ENCODE measurements at places on chromosomes 2 and 18. TPM values are rescaled to one million over a fixed set of nuclear protein-coding genes. Genes with fewer than 3 reads are reported as not detected.

The CASP10 gene
- polyA plus RNA-seq = 16.5 TPM

The DES gene
- polyA plus RNA-seq = 31.3 TPM

The EFR3B gene
- polyA plus RNA-seq = 6.8 TPM

The GATA6 gene
- 53.3 TPM for polyA plus RNA-seq

The MC4R gene
- polyA plus RNA-seq = 0.75 TPM

- H3K4me1 ChIP-seq = no peaks in the 10 kb centered on the region
- no peaks in the 10 kb centered on the region for H3K36me3 ChIP-seq
- no peak overlapping the region for H3K4me3 ChIP-seq
- no peak overlapping the region for H3K27ac ChIP-seq
- peaks cover 67% of the 10 kb centered on the region for H3K27me3 ChIP-seq
Measured at GRCh38 chr2:240644859-240645301, 19.6 kb downstream of the GPR35 start.

GRCh38 chr2:174635776-174636404 lies 38.3 kb upstream of the WIPF1 start:
- H3K27ac ChIP-seq = no peak overlapping the region
- no peak for DNase-seq
- peaks cover 40% of the 10 kb centered on the region for H3K4me1 ChIP-seq
- H3K27me3 ChIP-seq = no peaks in the 10 kb centered on the region
- H3K36me3 ChIP-seq = no peaks in the 10 kb centered on the region

GRCh38 chr18:25646971-25647370 lies 295.0 kb upstream of the ZNF521 start:
- no peaks in the 10 kb centered on the region for H3K27me3 ChIP-seq
- DNase-seq = no peak
- no peak overlapping the region for H3K27ac ChIP-seq
- H3K4me3 ChIP-seq = no peak overlapping the region
- H3K4me1 ChIP-seq = no peaks in the 10 kb centered on the region

DNA sequence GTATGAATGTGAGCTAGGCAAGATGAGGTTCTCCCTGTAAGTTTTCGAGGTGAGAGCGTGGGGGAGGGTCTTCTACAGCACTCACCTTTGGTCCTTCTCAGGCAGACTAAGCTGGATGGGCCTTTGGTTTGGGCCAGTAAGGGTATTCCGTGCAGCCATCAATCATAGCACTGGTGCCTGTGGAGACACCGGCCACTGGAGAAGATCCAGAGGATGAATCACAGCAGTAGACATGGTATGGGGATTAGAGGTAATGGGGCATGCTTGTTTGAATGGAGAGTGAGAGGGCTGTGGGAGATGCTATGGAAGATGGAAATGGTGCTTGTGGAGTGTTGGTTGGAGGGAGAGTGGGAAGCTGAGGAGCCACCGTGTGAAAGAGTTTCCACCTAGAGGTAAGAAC lies 16.1 kb downstream of the MAPRE3 start:
- no peak for DNase-seq
- no peaks in the 10 kb centered on the region for H3K27me3 ChIP-seq
- H3K27ac ChIP-seq = no peak overlapping the region
- no peak overlapping the region for H3K4me3 ChIP-seq

DNA sequence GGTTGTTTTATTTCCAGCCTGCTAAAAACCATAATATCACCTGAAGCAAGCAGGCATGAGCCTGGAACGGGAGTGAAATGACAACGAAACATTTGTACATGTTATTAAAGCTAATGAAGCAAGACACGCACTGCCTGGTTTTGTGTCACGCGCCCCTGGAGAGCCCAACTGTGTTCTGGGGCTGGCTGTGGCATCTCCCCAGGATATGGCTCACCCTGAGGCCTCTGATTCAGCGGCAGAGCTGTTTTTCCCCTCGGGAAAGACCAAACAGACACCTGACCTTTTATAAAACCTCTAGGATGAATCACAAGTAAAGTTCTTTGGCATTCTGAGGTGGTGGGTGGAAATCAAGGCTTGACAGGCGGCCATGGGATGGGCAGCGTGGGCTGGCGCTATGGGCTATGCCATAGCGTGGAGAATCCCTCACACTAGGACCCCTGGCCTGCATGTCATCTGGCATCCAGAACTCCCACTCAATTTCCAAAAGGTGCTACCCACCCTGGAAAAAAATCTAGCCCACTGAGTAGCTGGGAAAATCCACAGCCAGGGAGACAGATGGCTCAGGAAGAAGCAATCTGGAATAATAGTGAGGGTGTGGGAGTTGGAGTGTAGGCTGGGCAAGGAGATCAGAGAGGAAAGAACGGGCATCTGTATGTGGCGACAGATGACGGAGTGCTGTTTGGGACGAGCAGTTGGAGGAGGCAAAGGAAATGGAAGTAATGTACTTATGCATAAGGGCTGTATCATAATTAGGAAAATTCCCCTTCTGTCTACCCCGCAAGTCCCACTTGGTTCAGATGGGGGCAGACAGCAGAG lies 262.0 kb downstream of the AFF3 start:
- no peaks in the 10 kb centered on the region for H3K27me3 ChIP-seq
- H3K36me3 ChIP-seq = no peaks in the 10 kb centered on the region
- DNase-seq = no peak
- H3K4me3 ChIP-seq = no peak overlapping the region
- H3K27ac ChIP-seq = no peak overlapping the region

DNA sequence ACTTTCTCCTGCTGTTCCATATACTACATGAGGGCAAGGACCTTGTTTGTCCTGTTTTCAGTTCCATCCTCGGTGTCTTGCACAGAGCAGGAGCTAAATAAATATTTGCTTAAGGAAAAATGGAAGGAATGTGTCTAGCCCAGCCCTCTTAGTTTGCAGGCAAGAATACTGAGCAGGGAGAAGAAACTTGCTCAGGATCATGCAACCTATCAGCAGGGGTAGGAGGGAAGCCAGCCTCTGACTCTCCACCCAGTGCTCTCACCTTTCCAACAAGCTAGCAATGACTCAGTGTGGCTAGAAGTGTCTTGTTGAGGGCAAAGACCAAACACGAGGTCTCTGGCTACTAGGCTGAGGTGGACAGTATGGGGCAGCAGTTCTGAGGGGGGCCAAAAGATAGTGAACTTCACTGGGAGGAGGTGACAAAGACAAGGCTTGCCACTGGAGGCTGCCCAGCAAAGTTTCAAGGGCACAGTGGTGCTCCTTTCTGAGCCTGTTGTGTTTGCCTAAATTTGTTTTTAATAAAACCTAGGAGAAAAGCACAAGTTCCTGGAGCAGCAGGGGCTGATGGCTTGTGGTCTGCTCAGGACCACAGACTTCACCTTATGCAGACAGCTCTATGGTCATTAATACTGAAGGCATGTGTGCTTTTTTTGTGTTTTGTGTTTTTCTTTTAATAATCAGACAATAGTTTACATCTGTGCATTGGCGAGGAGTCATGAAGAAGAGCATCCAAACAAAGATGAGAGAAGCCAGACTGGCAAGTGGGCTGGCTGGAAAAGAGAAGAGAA lies 49.1 kb upstream of the CTAGE1 start:
- H3K36me3 ChIP-seq = no peaks in the 10 kb centered on the region
- H3K4me1 ChIP-seq = peaks cover 37% of the 10 kb centered on the region
- H3K27ac ChIP-seq = peak overlapping the region; percentile 78
- no peak overlapping the region for H3K4me3 ChIP-seq
- DNase-seq = peak; percentile 53
- no peaks in the 10 kb centered on the region for H3K27me3 ChIP-seq

- DNase-seq = no peak
- no peak overlapping the region for H3K4me3 ChIP-seq
- no peaks in the 10 kb centered on the region for H3K4me1 ChIP-seq
- H3K36me3 ChIP-seq = no peaks in the 10 kb centered on the region
- H3K27ac ChIP-seq = no peak overlapping the region
- no peaks in the 10 kb centered on the region for H3K27me3 ChIP-seq
Measured at GRCh38 chr2:134079373-134079772, 174.5 kb upstream of the MGAT5 start.

GRCh38 chr2:178005756-178006155 lies 66.8 kb downstream of the PDE11A start:
- no peaks in the 10 kb centered on the region for H3K27me3 ChIP-seq
- no peak overlapping the region for H3K4me3 ChIP-seq
- H3K27ac ChIP-seq = no peak overlapping the region
- no peaks in the 10 kb centered on the region for H3K4me1 ChIP-seq

DNA sequence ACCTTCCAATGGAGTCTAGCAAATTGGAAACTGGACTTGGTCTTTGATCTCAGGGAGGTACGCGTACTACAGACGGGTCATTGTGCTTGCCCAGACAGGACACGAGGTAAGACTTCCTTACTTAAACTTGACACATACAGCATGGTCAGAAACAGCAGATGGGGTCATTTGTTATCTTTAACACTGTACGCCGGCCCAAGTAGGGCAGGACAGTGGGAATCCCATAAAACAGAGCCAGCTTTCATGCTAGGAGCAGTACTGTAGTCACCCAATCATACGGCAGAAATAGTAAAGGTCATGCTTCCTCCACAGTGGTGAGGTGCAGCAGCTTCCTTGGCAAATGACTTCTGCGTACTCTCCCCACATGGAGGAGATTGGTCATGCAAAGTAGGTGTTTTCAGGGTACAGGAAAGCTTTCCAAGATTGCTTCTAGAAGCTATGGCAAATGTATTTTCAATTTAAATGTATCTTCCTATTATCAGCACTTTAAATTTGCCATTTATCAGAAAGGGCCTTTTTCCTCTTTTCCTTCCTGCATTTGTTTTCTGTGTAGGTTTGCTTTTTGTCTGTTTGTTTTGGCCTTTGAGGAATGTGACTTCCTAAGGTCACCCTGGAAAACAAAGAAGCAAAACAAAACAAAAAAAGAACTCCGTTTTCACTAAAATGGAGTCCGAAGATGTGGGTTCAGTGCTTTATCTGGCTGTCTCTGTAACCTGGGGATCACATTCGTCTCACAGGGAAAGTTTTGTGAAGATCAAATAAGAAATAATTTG lies 74.0 kb upstream of the DSG1 start:
- H3K4me3 ChIP-seq = no peak overlapping the region
- DNase-seq = no peak
- no peak overlapping the region for H3K27ac ChIP-seq
- H3K27me3 ChIP-seq = no peaks in the 10 kb centered on the region
- no peaks in the 10 kb centered on the region for H3K36me3 ChIP-seq

All from left lung (tissue), 14 donors.